Mucosa of gallbladder (tissue), 1 donor: ENCODE measurements at places on chromosomes 2 and 18.

DNA sequence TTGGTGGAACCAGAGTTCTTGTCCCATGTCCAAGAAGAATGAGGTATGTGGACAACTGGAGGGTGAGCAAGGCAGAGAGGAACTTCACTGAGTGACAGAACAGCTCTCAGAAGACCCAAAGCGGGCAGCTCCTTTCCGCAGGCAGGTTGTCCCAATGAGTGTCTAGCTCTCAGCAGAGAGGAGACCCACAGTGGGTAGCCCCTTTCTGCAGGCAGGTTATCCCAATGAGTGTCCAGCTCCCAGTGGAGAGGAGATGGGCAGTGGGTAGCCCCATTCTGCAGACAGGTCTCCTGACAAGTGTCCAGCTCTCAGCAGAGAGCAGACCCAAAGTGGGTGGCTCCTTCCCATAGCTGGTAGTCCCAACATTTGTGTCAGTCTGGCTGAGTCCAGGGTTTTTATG, 69.6 kb downstream of the SRBD1 start:
- no peak for DNase-seq

- DNase-seq, result no peak
These were observed 4.4 kb downstream of the TNFAIP6 start for GRCh38 chr2:151361674-151362370.

GRCh38 chr18:56661360-56662062, 10.4 kb downstream of the WDR7 start:
- DNase-seq, result no peak

DNA sequence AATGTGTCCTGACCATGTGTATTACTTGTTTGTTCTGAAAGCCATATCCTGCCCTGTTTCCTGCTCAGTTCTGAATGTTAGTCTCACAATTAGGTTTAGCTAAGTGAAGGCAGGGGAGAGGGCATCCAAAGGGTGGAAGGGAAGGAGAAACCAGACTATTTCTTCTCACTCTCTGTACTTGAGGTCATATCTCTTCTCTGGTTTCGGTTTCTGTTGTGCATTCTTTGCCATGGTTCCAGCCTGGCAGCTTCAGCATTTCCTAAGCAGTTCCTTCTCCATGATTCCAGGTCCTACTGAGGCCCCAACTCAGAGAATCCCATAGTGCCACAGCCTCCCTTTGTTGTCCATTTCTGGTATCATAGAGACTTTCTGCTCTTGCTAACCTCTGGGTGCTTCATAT, 40.3 kb upstream of the HNMT start:
- DNase-seq, result no peak

DNA sequence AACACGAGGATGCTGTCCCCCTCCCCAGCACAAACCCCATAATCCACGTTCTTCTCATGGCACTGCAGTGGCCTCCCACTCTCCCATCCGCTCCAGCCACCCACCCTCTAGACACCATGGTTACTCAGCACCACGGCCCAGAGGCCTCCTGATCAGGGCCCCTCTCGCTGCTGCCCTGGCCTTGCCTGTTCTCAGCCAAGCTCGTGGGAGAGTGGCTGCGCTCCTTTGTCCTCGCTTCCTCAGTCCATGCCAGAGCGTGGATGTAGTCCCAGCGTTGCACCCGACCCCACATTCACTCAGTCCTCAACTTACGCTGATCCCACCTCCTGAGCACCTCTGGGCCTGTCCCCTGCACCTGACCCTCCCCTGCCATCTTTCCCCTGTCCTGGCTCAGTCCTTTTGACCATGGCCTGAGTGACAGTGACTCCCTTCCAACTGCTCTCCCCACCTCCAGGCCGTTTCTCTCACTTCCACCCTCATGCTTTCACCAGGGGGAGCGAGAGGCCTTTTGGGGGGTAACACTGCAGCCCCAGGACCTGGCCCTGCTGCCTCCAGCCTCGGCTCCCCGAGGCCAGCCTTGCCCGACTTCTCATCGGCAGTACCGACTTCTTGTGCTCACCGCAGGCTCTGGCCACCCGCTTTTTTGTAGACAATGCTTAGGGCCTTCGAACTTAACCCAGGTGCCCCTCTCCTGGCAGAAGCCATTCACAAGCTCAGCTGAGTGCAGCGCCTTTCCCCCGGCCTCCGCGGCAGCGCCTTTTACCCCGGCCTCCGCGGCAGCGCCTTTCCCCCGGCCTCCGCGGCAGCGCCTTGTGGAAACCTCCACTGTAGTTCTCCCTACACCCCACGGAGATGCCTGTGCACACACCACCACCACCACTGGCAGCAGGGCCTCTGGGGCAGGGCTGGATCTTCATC, 131.4 kb downstream of the CLIP4 start:
- DNase-seq, result no peak

- DNase-seq, result no peak
These were observed 136.9 kb upstream of the SPOPL start for GRCh38 chr2:138364554-138365162.

DNA sequence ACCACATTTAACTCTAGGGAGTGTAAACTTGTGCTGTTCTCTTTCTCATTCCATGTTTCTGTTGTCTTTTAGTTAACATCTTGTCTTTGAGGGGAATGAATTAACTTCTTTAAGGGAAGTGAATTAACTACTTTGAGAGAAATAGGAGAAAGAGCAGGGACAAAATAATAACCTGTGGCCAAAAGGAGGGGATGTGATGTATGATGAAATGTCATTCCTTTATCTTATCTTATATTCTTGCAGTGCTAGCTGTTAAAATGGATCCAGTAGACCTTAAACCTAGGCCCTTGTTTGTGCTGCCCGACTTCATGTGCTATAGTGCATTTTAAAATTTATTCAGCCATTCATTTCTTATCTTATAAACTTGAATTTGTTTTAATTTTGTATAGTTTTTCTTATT, 18.4 kb downstream of the ABI2 start:
- DNase-seq, result no peak

DNA sequence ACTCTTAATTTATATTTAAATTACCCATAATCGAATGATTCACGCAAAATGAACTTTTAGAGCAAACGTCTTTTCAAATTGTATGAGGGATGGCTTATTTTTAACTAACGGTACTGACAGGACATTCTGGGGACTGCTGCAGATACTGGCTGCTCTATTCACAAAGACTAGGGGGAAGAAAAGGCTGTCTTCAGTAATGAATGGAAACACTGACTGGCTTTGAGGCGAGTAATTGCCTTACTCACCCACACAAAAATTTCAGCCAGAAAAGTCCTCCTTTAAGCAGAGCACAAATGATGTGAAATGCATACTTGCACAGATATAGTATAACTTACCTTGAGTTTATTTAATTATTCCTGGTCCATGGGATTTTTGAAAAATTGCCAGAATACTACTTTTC, 852.6 kb downstream of the DPP10 start:
- no peak for DNase-seq

- peak; percentile 24 for DNase-seq
These were observed 257.7 kb upstream of the COPS8 start for GRCh38 chr2:236827997-236828396.

DNA sequence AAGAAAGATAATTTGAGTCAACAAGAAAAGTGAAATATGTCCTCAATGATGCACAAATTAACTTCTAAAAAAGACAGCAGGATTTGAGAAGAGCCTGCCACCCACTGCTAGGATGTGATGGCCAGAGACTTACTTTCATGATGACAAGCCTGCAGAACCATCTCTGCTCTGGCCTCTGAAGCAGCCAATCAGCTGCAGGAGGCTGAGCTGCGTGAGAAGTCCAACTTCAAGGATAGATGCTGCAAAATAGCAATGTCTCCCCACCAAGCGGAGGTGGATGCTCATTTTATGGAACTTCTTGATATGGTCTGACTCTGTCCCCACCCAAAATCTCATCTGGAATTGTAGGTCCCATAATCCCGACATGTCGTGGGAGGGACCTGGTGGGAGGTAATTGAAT, 53.1 kb downstream of the CYRIA start:
- DNase-seq, result no peak

DNA sequence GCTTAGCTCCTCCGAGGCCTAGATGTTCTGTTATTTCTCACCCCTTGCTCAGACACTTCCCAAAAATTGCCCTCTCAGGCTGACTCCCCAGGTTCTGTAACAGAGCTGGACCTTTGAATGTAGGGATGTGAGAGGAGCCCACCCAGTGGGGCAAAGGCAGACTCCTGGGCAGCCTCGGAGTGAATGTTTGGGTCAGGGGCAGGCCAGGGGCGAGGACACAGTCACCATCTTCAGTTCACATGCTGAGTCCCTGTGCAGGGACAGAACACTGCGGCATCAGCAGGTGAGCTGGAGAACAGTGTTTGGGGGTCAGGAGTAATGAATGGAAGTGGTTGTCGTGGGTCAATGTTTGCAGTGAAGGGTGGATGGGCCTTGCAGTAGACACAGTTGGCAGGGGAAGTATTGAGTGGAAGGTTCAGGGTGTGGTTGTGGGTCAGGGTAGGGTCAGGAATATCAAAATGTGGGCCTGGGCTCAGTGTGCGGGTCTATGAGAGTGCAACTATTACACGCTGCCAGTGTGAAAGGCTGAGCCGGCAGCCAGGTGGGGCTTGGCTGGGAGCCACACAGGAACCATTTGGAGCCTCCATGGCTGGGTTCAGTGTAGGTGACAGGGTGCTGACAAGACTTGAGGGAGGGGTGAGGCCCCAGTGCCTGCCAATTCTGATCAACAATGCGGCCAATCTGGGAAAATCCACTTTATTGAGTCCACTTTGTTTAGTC, 4.4 kb downstream of the IHH start:
- no peak for DNase-seq

GRCh38 chr2:105812180-105813044, 67.7 kb downstream of the NCK2 start:
- DNase-seq, result peak; percentile 54

- peak; percentile 63 for DNase-seq
These were observed 61.2 kb upstream of the GPC1 start for GRCh38 chr2:240374085-240374907.

- no peak for DNase-seq
These were observed 148.6 kb downstream of the KLHL14 start for GRCh38 chr18:32624182-32624723.

DNA sequence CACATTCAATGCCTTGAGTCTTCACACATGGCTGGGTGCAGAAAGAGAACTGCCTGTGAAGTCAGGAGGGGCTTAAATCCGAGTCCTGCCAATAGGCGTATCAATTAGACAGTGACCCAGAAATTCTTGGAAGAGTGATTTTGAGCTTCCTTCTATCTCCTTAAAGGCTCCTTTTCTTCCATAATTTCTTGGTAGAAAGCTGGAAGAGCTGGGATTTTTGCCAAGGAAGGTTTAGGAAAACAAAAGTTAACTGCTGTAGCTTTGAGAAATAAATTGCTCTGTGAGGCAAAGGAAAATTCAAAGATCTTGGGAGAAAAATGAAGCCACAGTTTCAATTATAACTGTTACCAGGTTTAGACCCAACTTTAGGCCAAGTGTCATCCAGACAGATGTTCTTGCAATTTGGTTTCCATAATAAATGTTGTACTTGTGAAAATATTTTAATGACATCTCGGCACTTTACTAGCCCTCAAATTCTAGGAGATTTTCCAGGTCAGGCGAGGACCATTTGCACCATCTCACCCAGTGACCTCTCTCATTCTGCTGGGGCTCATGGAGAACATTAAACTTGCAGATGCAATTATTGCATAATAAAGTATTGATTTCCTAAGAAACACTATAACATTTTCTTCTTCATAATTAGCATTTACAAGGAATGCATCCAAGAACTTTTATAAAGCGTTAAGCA, 329.7 kb upstream of the MEIS1 start:
- no peak for DNase-seq

- no peak for DNase-seq
These were observed 252.5 kb downstream of the PIEZO2 start for GRCh38 chr18:10896851-10897250.

GRCh38 chr2:42425697-42426096, 64.7 kb upstream of the COX7A2L start:
- no peak for DNase-seq
